ENCODE measurements at places on chromosomes 13 and 19.

- no peak for DNase-seq
These were observed 58.7 kb upstream of the KLF5 start for GRCh38 chr13:73000027-73000674.

DNA sequence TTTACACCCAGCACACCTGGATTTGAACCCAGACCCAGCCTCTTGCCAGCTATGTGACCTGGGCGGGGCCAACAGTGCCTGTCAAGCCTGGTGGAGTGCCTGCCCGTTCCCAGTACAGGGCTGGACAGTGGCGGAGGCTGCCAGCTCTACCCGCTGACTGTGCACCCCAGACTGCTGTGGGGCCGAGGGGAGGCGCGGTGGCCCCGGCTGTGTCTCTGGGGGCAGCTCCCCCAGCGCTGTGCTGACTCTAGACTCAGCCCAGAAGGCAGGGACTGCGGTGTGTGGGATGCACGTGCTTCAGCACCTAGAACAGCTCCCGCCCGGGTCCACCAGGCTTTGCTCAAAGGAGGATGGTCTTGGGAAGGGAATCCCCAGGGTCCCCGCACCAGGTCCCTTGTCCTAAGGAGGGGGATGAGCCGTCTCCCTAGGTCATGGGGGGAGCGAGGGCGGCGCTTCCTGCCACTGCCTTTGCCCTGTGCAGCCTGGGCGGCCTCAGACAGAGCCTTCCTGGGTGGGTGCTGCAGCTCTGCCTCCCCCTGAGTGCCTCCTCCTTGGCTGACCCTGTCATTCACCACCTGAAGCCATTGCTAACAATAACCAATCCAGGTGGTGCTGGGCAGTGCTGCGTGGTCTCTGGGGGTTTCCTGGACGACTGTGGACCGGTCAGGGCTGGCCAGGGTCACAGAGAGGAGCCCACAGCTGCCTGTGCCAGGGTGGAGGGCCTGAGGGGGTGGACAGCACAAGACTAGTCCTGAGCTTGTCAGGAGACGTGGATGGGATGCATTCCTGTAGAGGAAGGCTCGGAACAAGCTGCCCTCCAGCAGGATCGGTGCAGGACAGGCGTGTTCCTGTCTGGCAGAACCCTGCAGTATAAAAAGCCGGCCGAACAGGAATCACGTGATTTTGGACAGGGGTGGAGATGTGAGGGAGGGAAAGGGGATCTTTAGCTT lies 18.6 kb downstream of the TMEM255B start:
- no peak for DNase-seq

DNA sequence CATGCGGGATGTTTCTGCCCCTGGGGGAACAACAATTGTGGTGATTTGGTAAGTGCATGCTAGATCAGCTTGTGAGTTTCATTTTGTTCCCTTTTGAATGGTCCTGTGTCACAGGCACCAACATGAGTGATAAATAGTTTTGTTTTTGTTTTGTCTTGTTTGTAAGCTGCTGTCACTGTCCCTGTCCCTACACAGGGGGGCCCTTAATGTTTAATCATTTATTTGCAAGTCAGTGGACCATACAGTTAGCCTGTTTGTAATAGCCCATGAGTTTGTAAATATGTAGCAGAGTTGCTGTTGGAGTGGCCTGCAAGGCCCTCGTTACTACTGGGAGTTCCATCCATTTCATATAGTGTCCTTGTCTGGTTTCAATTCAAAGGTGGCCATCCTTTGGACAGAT lies 979.6 kb upstream of the SPRY2 start:
- DNase-seq, result no peak

DNA sequence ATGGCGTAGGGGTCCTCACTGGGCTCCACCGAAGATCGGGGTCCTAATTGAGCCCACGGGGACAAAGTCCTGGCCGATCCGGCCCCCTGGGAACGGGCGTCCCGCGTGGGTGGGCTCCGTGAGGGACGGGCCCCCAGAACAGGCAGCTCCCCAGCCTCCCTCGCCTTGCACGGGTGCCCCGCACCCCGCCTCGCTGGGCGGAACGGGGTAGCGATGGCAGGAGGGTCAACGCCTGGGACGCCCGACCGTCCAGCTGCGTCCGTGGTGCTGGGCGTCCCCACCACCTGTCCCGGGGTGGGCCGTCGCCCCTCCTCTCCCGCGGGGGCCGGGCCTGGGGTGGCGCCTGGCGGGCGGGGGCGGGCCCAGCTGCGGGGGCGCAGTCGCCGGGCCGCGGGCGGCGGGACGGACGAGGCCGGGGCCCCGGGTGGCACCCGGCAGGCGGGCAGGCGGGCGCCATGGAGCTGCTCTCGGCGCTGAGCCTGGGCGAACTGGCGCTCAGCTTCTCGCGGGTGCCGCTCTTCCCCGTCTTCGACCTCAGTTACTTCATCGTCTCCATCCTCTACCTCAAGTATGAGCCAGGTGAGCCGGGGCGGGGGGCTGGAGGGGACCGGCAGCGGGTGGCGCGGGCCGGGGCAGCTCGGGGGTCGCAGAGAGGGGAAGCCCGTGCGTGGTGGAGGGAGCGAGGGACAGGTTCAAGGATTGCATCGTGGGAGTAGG lies at the start of gene TMEM38A:
Gene TMEM38A (plus strand): TSS at position 377 of the 717 bp plus-strand sequence. CDS start 79 bp downstream, at position 456.
- peak; percentile 21 for DNase-seq

DNA sequence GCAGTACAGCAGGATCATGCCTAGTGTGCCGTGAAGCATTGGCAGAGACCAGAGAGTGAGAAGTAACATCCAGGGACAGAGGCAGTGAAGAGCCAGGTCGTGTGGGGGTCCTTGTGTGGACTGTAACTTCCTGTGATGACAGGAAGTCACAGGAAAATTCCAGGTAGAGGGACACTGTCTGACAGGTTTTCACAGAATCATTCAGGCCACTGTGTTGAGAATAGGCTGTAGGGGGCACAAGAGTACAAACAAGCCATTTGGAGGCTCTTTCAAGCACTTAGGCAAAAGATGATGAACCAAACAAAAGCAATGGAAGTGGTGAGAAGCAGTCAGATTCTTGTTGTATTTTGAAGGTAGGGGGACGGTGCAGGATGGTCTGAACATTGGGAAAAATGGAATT lies 46.4 kb downstream of the N4BP2L1 start:
- no peak for DNase-seq

DNA sequence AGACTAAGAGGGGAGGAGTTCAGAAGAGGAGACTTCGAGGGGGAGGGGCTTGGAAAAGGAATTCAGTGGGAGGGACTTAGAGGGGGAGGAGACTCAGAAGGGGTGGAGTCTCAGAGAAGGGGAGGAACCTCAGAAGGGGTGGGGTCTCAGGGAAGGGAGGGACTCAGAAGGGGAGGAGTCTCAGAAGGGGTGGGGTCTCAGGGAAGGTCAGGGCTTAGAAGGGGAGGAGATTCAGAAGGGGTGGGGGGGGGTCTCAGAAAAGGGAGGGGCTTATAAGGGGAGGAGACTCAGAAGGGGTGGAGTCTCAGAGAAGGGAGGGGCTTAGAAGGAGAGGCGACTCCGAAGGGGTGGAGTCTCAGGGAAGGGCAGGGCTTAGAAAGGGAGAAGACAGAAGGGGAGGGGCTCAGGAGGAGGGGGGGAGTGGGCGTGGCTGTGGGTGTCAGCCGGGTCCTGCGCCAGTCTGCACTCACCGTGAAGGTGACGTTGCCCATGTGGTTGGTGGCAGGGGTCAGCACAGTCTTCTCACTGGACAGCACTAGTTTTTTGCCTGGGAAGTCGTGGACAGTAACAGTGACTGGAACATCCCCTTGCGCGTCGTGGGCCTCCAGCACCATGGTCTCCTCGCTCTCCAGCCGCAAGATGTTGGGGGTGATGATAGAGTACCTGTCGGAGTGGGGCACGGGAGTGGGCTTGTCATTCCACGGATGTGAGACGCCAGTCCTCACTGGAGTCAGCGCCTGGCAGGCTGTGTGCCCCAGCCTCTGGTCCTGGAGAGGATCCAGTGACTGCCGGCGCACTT lies 1.5 kb downstream of the C3 start:
- no peak for DNase-seq

- no peak for DNase-seq
These were observed 60.0 kb downstream of the FLT1 start for GRCh38 chr13:28434926-28435325.

DNA sequence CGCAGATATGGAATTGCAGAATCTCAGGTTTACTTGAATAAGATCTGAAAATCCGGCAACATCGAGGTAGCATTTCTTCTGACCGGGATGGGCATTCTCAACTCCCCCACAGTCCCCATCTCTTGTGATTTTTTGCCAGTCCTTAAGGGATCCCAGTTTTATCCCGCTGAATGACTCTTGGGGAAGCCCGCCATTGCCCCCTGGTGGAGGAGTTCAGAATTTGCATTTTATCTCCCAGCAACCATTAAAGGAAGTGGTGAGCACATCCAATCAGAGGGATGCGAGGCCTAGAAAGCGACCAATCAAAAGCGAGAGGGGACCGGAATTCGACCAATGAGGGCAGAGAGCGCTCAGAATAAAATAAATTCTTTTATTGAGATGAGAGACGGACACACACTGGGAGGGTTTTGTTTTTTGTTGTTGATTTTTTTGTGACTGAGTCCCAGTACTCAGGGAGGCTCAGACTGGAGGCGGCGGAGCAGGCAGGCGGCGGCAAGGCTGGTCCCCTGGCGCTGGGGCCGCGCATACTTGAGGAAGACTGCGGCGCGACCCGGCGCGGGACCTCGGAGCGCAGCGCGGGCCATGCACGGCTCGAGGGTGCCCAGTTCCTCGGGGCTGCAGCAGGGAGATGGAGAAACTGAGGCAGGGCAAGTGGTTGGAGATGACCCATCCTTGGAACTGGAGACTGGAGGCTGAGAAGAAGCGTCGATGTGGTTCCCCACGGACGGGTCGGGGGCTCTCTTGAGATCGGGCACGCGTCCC lies 3.9 kb upstream of the TTC9B start:
- DNase-seq, result peak; percentile 39

- DNase-seq, result no peak
These were observed 5.0 kb downstream of the PIP5K1C start for GRCh38 chr19:3695124-3695733.
